ENCODE measurements at places on chromosomes 1 and 21.
A peak's percentile ranks its signal among the peaks of the same experiment; 100 is the strongest.

DNA sequence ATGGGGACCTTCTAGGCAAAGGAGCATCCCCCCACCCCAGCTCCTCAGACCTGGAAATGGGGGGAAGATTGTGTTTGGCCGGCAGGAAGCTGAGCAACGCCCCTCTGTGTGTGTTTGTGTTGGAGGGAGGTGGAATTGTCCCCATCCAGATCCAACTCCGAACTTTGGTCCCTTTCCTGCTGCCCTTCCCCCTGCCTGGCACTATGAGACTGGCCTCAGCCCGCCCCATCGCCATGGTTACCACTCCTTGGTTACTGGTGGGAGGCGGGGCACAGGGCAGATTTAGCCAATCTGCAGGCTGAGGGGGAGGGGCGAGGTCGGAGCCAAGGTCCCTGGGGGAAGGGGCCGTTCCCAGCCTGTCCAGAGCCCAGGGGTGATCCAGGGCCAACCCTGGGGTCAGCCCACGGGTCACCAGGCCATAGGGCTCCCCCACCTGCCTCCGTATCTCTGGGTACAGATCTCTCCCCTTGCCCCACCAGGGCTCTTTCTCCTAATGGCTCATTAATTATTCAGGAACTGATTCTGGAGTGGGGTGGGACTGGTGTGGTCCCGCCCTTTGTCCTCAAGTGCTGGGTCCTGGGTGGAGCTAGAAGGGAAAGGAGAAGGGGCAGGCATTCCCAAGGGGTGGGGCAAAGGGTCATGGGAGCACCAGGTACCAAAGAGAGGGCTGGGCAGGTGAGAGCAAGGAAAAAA is 15.2 kb downstream of the PTPRF start:
- no peak for DNase-seq

- DNase-seq: no peak
These were observed 295.5 kb upstream of the PROX1 start for GRCh38 chr1:213692321-213692720.

DNA sequence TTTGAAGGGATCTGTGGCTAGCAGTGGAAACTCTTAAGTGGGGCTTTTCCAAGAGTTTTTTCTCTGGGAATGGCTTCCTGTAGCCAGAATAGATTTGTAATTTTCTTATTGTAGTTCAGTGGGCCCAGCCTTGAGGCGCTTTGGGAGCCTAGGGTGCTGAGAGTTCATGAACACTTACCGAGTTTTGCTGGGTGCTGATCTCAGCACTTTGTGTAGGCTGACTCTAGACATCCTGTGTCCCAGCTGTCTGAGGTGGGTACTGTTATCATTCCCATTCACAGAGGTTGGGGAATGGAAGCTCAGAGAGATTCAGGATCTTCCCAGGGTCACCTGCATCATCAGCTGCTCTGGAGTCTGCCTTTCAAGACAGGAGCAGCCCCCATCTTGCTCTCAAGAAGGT is 7.0 kb downstream of the PPFIA4 start:
- no peak for DNase-seq

DNA sequence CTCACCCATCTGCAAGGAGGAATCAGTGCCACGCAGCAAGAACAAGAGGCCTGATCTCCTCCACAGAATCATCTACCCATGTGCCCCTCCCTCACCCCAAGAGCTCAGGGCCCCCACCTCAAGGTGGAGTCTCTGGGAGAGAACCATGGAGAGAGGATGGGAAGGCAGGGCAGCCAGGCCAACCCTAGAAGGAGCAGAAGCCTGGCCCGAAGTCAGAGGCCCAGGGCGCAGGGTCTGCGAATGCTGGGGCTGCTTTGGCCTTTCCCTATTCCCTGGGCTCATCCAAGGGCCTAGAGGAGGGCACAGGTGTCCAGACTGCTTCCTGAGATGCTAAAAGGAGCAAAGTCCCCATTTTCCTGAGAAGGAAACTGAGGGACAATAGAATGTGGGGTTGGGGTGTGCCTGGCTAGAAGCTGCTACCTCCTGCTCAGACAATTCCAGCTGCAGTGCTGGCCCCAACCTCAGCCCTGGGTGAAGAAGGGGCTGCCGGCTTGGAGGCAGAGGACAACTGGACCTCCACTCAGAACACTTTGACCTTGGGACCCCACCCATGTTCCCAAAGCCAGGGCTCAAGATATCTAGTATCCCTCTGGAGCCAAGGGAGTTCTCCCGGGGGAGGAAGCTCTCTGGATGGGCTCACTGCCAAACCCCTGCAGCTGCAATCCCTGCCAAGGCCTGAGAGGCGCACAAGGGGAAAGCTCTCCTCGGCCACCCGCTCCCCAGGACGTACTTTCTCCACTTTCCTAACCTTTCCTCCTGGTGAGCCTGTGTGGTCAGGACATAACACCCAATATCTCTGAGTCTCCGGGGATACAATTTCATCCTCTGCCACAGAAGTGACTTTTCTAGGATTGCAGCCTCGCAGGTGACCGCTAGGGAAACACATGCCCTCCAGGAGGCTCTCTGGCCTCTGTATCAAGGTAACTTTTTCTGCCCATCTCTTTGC is 16.6 kb upstream of the LEMD1 start:
- DNase-seq: peak; percentile 57

DNA sequence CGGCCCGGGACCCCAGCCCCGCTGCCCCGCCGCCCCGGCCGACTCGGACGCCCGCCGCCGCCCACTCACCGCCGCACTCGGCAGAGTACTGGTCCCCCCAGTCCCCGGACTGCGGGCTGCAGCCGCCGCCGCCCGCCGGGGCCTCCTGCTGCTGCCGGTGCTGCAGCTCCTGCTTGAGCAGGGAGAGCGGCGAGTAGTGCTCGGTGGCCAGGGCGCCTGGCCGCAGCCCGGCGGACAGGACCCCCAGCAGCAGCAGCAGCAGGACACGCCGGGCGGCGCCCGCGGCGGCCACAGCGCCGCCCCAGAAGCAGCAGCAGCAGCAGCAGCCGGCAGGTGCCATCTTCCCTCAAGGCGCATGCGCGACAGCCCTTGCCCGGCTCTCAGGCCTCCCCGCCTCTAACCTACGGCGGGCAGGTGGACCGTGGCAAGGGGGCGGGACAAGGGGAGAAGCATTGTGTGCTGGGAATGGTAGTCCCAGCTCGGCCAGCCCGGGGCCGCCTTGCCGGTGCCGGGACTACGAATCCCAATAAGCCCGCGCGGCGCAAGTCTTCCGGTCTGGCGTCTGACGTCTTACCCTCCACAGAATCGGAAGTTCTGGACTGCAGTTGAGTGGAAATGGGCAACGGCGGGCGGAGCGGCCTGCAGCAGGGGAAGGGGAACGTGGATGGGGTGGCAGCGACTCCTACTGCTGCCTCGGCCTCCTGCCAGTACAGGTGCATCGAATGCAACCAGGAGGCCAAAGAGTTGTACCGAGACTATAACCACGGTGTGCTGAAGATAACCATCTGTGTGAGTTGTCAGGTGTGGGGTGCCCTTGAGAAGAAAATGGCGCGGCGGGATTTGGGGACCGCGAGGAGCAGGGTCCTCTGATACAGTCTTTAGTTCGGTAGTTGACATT is at the start of the genes ARV1 and TTC13:
Gene ARV1 (plus strand): TSS at position 604 of the 898 bp plus-strand sequence. CDS start 12 bp downstream, at position 616.
Gene TTC13 (minus strand): TSS at position 371 of the 898 bp plus-strand sequence. CDS start 31 bp downstream, at position 340.
- DNase-seq: peak; percentile 99

- DNase-seq: no peak
These were observed 72.4 kb downstream of the COP1 start for GRCh38 chr1:176134666-176135065.

DNA sequence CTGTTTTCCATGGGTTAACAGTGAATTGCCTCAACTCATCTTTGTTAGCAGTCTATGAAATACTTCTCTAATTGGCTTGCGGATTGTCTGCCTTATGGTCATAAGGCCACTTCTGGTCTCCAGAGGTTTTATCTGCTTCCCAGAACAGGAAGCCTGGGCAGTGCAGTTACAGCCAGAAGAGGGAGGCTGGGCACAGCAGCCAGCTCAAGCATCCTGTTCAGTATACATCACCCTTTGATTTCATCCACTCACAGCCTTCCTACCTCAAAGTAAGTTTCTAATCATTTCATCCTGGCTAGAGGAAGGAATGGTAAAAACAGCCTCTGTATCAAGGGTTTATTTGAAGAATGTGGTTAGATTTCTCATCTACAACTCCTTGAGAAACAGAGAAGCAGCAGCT is 311.5 kb upstream of the DEPDC1 start:
- no peak for DNase-seq

DNA sequence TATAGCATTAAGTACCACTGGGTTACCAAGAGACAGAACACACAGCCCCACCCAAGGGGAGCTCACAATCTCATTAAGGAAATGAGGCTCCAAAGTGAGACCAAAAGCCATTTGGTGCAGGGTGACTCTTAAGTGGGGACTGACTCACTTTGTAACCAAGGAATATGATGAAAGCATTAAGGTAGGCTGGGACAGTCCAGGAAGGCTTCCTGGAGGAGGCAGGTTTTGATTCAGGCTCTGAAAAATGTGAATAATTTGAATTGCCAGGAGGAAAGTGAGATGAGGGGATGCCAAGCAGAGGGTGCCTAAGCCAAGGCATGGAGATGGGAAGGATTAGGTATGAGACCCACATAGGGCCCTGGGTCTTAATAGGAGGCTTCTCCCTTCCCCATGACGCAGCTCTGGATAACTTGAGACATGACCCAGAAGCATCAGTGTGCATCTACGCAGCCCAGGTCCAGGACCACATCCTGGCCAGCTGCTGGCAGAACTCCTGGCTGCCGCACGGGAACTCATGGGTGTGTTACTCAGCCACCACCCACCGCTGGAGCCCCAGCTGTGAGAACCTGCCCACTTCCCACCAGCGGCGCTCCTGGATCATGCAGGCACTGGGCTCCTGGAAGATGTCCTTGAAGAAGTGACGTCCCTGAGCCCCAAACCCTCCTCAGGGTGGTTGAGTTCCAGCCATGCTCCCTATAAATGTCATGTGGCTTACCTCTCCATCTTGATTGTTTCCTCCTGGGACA is 5.9 kb upstream of the TTC4 start:
- DNase-seq: no peak

GRCh38 chr1:231194843-231195516 is 33.1 kb downstream of the TRIM67 start:
- DNase-seq: no peak

- no peak for DNase-seq
These were observed 18.6 kb upstream of the BMP8A start for GRCh38 chr1:39472826-39473225.

DNA sequence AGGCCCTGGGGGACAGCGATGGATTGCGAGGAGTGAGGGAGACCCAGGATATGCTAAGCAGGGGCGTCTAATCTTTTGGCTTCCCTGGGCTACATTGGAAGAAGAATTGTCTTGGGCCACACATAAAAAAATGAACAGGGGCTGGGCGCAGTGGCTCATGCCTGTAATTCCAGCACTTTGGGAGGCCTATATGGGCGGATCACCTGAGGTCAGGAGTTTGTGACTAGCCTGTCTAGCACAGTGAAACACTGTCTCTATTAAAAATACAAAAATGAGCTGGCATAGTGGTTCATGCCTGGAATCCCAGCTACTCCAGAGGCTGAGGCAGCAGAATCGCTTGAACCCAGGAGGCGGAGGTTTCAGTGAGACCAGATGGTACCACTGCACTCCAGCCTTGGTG is 10.8 kb upstream of the PRAMEF12 start:
- DNase-seq: no peak

GRCh38 chr1:27574871-27575831 is 28.8 kb downstream of the AHDC1 start:
- DNase-seq: peak; percentile 87

DNA sequence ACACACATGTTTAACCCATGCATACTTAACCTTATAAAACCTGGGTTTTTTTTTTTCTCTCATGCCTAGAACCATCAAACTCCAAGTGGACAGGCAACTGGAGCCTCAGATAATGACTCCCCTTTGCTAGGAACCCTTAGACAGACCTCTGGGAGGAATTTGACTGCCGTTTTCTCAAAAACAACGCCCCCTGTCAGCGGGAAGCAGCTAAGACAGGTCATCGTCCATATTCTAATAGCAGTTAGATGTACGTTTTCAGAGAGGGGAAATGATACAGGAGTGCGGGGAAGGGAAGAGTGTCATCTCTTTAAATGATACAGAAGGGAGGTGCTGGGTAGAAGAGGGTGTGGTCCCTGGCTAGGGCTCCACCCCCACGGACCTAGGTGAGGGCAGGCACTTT is 34.7 kb downstream of the LRRC3 start:
- no peak for DNase-seq

- DNase-seq: no peak
These were observed 15.3 kb upstream of the SYT2 start for GRCh38 chr1:202725526-202725925.
